Posterior vena cava (tissue), 2 donors: ENCODE measurements at places on chromosomes 16 and 17.

- no peak for DNase-seq
These were observed 18.7 kb upstream of the MEOX1 start for GRCh38 chr17:43680461-43680860.

DNA sequence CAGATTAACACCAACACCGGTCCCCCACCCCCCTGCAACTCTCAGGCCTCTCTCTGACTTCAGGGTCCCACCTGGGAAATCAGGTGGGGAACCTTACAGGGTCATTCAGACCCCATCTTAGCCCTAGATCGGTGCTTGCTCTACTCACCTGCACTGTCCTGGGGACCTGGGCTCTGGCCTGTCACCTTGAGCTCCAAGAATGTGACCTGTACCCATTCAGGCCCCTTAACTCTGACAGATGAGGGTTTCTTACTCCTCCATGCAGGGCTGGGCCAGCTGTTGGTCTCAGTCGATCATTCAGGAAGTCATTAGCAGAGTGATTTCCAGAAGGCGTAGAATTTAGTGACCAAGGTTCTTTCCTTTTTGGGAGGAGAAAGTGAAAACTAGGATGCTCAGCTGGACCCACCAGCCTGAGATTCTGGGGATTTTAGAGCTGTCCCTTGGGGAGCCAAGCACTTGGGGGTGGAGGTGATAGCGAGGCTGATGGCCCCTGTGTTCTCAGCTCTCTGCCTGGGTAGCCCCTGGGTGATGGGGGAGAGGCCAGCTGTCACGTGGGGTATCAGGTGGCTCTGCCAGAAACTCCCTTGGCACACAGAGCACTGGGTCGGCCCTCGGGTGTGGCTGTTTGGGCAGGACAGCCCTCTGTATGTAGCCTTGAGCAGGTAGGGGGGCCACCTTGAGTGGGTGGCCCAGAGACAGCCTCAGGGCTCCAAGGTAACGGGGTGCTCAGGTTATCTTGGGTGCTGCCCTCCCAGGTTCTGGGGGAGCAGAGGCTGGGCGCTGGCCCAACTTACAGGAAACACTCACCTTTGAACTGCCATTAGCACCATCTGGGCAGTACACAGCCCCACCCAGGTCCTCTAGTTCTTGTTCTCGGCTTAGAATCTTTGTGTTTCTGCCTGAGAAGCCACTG is 724 bp downstream of the MVP start:
- DNase-seq, result no peak

DNA sequence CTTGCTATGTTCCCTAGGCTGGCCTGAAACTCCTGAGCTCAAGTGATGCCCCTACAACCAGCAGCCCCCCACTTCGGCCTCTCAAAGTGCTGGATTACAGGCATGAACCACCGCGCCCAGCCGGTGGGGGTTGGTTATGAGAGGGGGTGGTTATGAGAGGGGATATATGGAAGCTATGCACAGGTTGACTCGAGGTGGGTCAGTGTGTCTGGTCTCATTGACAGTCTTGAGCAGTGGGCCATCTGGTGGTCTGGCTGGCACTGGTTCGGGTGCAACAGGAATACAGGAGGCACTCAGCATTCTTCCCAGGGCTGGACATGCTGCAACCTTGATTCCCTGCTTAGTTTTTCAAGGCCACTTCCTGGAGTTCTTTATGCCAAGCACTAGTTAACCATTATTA is 5.6 kb upstream of the STX1B start:
- DNase-seq, result no peak

DNA sequence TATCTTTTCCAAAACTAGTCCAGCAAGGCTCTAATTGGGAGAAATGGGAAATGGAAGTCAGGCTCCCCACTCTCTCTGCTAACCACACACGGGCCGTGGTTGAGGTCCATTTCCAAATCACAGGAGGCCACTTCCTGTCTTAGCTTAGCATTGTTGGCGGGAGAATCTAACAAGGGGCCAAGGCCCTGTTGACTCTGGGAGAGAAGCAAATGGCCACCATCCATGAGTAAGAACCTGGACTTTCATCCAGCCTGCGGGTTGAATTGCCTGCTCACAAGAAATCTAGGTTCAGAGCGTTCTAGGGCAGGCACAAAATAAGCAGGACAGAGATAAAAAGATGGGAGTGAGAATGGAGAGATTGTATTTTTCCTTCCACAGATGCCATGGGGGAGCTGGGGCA is 5.7 kb downstream of the FAM20A start:
- DNase-seq, result no peak

- DNase-seq, result no peak
These were observed 916 bp downstream of the HEATR3 start for GRCh38 chr16:50066482-50067289.

DNA sequence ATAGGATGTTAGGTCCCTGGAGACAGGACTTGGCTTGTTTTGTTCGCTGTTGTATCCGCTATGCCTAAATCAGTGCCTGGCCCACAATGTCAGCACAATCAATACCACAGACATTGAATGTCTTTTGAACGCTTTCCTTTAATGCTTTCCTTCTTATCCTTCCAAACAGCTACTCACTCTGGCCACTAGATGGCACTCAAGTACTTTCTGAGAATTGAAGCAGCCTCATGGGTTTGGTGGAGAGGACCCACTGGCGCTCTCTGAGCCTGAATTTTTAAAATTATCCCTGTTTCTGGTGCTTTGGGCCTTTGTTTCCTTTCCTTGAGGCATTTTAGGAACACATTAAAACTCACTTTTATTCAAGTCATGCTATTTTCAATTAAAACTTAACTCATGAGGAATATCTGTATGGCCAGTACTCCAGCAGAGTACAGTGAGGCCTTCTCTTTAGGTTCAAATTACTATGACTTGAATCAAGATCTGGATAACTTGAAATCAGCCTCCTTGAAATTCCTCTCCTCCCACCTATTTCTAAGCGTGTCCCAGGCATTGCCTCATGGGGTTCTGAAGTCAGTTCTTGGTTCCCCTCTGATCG is 3.2 kb upstream of the NLRP1 start:
- no peak for DNase-seq

DNA sequence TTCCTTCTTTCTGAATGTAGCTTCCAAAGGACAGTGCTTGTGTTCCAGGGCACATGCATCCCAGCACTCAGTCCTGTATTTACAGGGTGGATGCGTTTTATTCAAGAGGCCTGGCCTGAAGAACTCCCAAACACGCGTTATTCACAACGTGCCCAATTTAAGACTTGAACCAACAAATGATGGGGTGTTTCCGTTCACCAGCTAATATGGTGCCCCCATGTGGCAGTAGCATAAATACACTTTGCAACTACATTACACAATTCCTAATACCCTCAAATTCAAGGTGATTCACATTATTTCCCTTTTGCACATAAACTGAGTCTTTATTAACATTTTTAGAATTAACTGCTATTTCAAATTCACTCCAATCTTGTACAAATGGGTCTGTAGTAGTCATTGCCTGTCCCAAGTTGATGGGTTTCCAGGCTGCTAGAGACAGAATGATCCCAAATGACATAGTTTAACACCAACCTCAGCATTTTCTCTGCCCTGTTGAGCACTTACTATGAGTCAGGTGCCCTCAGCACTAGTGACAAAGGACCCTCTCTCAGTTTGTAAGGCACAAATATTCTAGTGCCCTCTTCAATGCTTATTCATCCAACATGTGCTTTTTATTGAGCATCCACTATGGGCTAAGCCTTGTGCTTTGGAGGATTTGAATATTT is 26.9 kb downstream of the HSD17B2 start:
- no peak for DNase-seq

GRCh38 chr16:86939609-86940008 is 361.3 kb downstream of the FOXL1 start:
- no peak for DNase-seq

DNA sequence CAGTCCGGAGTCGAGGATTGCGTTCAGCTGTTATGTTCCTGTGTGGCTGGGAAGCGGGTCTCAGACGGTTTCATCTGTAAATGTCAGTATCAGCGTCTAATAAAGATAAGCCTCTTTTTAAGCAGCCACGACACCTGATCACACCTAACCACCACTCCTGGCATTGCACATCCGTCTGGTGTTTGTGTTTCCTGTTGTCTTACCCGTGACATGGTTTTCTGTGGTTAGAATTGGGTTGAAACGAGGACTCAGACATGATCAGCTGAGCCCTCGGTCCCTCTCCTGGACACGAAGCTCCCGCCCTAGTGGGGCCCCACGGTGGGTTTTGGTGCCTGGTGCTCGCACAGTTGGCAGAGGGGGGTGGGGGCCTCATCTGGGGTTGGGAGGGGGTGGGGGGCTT is 18.3 kb downstream of the CPNE7 start:
- no peak for DNase-seq

DNA sequence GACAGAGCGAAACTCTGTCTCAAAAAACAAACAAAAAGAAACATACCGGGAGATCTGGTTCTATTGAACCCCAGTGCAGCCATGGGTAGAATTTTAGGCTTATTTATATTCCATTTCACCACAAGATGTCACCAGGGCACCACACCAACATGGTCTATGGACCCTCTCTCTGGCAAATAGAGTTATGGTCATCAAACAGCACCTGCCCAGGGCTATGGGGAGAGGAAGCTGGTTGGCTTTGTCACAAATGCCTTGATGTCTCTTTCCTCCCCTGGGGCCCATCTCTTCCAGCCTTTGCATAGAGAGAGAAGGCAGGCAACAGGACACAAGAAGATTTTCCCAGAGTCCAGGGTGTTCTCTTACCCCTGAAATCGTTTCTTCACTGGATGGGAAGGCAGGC is 128.4 kb downstream of the WWOX start:
- DNase-seq, result no peak

DNA sequence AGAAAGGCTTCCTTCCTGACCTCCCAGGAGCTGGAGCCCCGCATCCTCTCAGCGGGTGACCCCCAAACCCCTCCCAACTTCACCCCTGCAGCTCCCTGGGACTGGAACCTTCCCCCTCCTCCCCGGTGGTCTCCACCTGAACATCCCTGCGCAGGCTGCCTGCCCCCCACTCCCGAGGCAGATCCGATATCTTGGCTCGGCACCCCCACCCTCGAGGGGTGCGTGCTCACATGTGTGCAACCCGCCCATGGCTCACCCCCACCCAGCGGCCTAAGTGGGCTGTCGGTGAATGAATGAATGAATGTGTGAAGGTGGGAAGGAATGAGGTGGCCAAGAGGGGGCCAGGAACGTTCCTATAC is 39.7 kb downstream of the SLC7A5 start:
- DNase-seq, result no peak

- no peak for DNase-seq
These were observed 27.0 kb downstream of the CDIP1 start for GRCh38 chr16:4511441-4512082.

- no peak for DNase-seq
These were observed 475.9 kb upstream of the CCL2 start for GRCh38 chr17:33779234-33779591.

DNA sequence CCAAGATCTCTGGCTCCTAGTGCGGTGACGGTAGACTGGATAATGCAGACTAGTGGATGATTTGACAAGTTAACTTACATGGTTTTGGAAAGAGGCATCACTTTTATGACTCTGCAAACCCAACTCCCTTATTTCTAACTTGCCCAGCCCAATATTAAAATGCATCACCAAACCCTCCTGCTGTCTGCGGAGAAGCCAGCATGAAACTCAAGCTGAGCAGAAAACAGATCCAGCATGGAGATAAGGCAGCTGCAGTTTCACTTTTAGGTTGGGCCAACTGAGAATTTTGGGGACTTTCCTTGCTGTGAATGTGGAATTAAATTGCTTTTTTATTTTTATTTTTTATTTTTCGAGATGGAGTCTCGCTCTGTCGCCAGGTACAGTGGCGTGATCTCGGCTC is 27.8 kb downstream of the CDH1 start:
- no peak for DNase-seq

DNA sequence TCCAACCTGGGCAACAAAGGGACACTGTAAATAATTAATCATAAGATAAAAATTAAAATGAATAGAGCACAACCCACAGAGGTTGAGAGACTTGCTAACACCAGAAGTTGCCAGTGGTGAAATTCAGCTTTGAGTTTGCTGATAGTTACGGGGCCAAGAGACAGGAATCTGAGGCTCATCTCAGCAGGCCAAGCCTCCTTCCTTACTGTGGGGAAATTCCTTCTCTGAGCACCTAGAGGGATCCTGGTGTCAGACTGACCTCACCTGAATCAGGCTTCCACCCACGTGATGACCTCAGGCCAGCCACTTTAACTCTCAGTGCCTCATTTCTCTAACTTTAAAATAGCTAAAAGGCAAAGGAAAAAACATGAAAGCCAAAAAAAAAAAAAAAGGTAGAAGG is 4.7 kb downstream of the ABAT start:
- no peak for DNase-seq

DNA sequence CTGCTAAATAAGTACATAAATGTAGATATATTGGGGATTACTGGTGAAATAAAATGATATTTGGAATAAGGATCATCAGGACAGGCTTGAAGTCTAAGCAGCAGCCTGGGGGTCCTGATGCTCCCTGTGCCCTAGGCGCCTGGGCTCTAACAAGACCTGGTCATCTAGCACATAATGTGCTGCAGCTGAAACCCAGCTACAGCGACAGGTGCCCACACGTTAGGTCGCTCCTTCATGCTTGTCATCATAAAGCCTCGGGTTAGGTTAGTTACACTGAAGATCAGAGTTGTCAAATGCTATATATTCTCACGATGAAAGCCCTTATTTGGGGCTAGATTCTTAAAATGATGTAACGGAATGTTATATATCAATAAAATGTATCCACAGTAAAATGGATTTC is 11.5 kb downstream of the NARF start:
- no peak for DNase-seq

GRCh38 chr17:64773836-64774761 is 112.0 kb upstream of the SMURF2 start:
- DNase-seq, result no peak
